LoVo (cell line): ENCODE measurements at places on chromosomes 4 and X.

- DNase-seq, result peak; percentile 1
These were observed 28.4 kb downstream of the MAGEB16 start for GRCh38 chrX:35826503-35826902.

DNA sequence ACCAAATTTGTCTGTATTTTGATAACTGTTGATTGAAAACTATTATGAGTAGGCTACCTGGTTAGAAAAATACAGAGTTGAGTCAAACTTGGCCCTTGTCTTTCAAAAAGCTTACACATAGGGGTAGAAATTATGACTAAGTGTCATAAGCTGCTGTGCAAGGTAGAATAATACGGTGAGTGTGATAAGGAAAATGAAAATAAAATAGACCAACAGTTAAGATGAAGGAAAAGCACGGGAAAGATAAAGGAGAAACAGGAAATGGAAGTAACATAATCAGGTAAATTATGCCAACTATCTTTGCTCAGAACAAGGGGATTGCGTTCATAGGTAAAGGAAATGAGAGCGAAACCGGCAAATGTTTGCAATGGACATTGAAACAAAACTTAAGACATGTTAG is 302.5 kb downstream of the PCDH7 start:
- DNase-seq, result no peak

DNA sequence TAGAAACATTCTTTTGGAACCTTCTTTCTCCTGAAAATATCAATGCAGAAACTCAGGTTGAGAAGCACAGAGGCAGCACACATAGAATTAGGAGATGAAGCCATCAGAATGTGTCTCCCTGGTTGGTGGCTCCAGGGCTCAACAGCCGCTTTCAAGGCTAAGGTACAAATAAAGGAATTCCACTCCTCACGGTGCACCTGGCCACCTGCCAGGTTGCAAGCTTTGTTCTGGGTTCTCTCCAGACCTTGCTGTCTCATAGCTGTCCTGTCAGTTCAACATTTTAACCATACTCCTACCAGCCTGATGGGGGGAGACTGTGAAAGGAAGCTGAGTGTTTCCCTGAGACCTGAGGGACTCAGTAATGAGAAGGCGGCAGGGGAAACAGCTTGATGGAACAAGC is 96.3 kb upstream of the HPF1 start:
- no peak for DNase-seq

DNA sequence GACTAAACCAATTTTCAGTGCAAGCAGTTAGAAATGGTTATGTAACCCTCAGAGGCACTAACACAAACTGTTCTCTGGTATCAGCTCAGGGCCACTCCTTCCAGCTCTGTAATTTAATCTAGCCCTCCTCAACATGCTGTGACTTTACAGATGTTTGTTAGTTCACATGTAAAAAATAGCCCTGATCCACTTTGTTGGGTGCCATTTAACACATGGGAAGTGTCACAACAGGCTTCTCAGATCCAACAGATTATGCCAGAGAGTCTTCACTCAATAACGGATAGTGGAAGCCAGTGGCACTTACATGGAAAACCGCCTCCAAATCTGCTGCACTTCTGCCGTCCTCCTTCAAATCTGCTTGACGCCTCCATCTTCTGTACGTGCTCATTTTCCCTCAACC is 51.6 kb downstream of the ATP8A1 start:
- no peak for DNase-seq

GRCh38 chr4:185580699-185581098 is 45.4 kb upstream of the PDLIM3 start:
- no peak for DNase-seq

DNA sequence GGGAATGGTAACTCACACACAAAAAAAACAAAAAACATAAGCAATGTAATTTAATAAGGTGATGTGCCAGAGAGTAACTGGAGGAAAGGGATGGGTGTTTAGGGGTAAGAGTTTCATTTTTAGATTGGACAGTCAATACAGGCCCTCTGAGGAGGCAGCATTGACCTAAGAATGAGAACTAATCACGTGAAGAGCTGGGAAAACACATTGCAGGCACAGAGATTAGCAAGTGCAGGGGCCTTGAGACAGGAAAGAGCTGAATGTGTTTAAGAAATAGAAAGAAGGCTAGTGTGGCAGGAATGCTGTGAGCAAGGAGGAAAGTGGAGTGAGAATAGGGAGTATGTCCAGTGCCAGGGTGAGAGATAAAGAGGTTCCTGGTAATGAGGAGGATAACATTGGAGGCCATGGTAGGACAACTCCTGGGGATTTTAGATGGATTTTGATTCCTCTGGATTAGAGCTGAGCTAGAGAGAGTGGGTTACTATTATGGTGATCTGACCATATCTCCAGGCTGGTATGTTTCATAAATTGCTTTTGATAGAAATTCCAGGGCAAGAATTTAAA is 17.6 kb downstream of the PDLIM5 start:
- no peak for DNase-seq

DNA sequence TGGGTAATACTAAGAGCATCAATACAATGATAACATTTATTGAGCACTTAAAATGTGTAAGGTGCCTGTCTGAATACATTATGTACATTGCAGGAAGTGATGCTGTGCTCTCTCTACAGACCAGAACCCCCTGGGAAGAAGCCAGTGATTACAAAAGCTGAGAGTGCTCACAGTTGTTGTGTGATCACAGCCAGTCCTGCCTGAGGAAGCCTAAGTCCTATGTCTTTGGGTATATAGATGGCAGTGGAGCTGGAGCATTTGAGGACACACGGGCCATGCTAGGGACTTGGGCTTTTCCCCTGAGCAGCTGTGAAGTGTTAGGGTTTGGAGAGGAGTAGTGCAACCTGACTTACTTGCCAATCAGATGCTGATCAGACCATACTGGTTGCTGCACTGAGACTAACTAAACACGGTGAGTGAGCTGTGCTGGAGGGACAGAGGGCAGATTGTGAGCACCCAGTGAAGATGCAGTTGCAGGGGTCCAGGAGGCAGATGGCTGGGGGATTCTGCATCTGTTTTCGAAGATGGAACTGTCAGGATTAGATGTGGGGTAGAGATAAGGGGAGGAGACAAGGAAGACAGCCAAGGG is 60.8 kb upstream of the TBC1D14 start:
- DNase-seq, result no peak
